Osteoblast (primary cell): ENCODE measurements at places on chromosomes 4 and X. TPM values are rescaled to one million over a fixed set of nuclear protein-coding genes. Genes with fewer than 3 reads are reported as not detected.

DNA sequence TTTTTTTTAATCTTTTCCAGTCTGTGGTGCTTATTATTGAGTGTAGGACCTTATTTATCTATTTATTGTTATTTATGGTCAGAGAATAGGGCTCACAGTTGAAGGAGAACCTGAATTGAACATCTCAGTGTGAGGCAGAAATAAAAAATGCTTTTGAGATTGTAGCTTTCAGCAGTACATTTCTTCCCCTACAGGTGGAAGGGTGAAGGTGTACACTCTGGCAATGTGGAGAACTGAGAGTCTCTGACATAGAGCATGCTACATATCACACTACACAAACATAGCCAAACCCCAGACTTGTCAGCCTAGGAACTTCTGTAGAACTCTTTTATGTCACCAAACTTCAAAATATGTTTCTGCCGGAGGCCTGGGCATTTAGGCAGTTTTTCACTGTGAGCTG, 140.2 kb downstream of the STIM2 start:
- DNase-seq = no peak

- peak; percentile 42 for DNase-seq
Measured at GRCh38 chr4:40055511-40055862, 1.2 kb upstream of the N4BP2 start.

Gene MAGIX
- total RNA-seq = 1.2 and 1.8 TPM in 2 replicates

Gene POU3F4
- total RNA-seq = not detected in 2 replicates

Gene GUCY1B1
- 1.1 and 2.9 TPM in 2 replicates for total RNA-seq

Gene CLDN34
- total RNA-seq = under 0.01 TPM in 1 of 2 replicates, not detected in the other
